Left forelimb (tissue), 1 donor: ENCODE measurements at places on chromosomes 3 and 15.
A peak's percentile ranks its signal among the peaks of the same experiment; 100 is the strongest.

GRCh38 chr3:156602424-156602823, 47.5 kb upstream of the SSR3 start:
- DNase-seq: no peak

- no peak for DNase-seq
Observed at GRCh38 chr15:74319596-74320351, 47.7 kb downstream of the CYP11A1 start.

GRCh38 chr15:42544853-42545629, 3.6 kb downstream of the LRRC57 start:
- DNase-seq: no peak

DNA sequence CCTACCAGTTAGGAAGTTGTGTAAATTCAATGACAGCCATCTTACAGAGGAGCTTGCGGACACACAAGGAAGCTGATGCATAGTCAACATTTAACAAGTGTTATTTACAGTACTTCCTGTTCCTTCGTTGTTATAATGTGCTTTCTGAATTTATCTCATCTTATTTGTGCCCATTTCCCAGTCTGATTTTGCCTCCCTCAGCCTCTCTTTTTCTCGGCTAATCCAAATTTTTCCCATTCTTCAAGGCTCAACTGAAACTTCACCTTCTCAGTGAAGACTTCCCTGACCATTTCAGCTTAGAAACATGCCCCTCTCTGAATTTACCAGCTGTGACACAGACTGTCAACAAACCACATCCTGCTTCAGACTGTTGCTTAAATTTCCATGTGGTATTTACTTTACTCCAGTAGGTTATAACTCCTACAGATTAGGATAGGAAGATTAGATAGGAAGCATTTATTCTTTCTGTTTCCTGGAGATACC, 55.7 kb upstream of the CP start:
- no peak for DNase-seq

DNA sequence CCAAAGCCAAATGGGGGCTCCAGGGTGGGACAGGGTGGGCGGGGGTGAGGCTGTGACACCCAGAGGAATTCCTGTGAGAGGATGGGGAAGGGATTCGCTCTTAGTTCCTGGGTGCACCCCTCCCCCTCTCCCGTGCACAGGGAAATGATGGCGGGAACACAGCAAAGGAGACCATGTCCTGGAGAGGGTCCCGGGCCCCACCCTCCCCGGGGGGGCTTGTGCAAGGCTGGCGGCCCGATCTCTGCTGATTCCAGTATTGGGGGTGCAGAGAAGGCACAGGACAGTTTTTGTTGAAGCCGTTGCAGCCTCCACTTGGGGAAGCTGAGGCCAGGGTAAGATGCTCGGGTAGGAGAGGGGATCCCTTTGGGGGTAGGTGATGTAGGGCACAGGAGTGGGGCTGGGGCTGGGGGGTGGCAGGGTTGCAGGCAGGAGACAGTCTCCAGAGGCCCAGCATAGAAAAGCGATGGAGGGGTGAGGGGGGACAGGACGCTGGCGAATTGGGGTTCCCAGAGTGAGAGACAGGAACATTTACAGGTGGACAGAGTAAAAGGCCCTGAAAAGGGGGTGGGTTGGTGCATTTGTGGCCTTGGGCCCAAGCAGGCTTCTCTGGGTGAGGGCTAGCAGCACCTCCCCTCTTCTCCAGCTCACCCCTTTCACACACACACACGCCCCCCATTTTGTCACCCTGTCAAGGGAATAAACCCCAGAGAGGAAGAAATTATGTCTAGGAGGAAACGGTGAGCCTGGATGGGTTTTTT, 38.5 kb downstream of the HMCES start:
- DNase-seq: no peak

DNA sequence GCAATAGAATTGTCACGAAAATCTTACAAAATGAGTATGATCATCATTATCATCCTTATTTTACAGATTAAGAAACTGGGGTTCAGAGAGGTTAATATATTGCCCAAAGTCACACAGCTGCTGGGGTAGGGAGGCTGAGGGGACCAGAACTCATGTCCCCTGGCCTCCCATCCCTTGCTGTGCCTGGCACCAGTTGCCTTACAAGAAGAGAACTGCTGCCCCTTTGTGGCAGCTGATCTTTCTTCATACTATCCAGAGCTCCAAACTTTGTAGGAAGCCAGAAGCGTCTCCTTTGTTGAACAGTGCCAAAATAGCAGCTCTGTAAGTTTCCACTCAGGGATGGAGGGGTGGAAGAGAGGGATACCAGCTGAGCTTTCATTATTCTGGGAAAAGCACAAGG, 236.8 kb upstream of the TBC1D5 start:
- DNase-seq: no peak

- no peak for DNase-seq
Observed at GRCh38 chr3:64747679-64748078, 59.9 kb upstream of the ADAMTS9 start.

DNA sequence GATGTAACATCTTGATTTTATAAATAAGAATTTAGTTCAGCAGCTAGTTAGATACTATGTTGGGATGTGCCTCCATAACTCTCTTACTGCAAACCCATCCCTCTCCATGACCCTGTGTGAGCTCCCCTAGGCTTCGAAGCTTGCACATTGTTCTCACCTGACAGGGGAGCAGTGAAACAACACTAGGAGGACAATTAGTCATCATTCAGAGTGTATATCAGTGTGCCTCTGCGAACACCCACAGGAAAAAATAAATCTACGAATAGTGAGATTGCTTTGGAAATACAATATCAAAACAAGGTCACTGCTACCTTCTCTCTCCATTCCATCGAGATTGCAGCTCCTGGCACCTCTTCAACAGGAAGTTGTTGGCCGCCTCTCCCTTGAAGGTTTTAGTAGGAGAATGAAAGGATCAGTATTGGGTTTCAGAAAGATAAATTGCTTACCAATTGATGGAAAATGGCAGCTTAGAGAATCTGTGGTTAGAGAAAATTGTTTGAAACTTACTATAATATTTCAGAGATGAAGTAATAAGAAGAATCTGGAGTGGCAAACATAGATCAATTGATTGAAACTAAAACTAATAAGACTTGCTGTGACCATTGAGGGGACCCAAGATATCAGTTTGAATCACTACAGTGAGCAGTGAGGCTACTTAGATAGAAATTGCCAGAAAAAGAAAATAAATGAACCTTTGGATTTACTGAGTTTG, 103.2 kb downstream of the CHL1 start:
- DNase-seq: no peak

DNA sequence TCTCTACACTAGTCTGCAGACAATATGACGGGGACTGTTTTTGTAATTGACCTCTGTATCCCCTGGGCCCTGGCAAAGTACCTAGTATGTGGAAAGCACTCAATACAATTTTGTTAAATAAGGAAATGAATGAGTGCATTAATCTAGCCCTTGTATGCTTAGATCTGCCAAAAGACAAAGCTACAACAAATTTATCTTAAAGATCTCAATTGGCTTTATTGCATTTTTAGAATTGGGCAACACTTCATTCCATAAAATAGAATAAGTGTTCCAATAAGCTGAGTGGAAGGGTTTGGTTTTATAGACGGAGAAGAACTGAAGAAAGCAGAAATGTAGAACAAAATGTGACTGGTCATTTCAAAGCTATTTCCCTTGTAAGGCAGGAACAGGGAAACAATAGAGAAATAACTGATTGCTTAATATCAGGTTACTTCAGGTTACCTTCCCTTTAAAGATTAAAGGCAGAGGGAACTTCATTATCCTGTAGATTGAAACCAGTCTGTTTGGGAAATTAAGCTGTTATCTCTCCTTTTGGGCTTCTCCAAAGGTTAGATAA, 108.3 kb upstream of the MME start:
- no peak for DNase-seq

DNA sequence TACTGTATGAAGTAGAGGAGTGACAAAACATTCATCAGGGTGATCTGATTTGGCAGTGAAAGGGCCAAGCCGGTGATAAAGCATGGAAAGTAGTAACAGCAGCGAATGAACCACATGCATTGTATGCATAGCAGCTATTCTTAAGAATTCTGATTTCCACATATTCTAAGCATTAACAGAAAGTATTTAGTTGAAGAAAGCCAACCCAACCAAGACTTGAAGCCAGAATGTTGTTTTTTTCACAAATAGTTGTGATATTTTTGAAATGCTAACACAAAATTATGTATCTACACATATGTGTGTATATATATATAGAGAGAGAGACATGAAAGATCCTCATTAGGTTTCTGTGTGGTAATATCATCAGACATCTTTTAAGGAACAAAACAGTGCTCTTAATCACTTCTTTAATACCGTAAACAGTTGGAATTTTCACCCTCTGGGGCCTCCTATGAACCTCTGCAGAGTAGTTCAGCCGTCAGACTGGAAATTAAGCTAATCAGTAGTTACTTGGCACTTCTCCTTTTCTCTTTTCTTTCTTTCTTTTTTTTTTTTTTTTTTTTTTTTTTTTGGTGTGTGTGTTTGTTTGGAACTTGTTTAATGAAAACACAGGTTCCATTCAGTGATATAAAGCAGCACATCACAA, 139.6 kb downstream of the CMSS1 start:
- DNase-seq: no peak

DNA sequence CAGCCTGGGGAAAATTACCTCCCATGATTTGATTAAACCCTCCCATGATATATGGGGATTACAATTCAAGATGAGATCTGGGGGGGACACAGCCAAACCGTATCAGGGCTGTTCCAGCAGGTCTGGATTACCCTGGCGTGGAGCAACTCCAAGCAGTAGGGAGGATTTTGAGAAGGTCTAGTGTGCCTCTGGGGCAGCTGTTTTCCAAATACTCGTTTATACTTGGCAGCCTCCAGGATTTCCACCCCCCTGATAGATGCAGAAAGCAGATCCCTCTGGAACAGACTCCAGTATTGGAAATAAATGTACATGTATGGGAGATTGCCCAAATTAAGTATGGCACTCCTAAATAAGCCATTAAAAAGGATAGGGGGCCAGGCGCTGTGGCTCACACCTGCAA, 7.7 kb upstream of the IRAK2 start:
- no peak for DNase-seq

DNA sequence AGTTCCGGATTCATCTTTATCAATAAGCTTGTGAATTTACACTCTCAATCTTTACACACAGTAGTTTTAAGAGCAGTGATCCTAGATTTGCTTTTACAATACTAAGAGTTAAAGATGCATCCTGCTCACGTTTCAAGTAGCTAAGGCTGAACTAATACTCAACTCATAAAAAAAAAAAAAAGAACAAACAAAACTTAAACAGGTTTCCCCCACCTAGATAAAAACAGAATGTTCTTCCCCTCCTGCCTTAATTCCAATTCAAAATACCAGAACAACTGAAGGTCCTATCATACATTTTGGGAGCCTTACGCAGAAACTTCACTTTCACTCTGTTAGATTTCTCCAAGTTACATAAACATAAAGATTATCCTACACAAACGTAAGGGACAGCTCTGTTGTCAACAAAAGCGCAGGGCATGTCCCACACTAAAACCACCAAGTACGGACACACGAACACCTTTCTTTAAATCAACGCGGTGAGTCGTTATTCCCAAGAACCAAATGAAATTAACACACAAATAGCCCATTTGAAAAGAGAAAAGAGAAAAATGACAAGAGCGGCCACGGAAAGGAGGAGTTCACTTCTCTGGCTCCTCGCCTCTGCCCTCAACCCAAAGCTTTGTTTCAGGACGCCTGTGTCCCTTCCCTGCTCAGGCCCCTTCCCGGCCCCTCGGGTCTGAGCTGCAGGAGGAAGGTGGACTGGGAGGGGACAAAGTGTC, 941 bp downstream of the CBLB start:
- no peak for DNase-seq

DNA sequence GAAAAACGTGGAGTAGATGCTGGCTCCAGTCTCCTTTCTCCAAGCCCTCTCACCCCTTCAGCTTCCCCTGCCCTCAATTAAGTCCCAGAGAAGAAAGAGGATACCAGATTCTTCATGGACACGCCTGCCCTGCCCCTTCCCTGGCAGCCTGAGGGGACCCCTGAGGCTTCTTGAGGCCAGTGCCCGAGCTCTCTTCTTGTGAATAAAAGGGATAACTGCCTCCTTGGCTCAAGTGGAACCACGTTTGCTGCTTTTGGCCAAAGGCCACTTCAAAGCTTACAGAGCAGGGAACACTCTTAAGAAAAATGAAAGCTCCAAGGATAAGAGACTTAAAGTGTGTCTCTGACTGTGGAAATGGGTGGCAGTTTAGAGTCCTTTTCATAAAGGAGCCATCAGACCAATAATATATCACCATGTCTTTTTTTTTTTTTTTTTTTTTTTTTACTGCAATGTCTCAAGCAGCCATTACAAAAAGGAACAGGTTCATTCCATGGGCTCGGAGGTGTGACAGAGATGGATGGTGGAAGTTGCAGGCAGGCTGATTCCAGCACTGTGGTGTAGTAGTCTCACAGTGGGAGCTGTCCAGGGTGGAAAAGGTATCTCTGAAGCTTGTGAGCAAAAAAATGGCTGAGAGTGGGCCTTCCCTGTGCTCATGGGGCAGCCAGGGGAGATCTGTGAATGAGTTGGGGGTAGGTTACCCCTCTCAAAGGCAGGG, 108.8 kb downstream of the SEMA5B start:
- peak; percentile 28 for DNase-seq

DNA sequence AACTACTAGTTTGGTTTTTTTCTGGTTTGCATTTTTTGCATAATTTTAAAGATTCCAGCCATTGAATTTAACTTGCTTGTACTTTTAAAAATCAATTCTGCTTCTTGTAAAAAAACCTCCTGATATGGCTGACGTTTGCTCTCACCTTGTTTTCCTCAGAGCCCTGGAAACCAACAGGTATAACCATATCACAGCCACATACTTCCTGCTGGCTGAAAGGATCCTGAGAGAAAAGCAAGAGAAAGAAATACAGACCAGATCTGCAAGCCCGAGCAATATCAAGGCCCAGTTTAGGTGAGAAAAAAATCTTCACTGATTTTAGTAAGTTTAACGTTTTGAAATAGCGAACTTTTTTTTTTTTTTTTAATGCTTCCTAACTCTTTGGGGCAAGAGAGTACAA, 56.8 kb downstream of the SNRK start:
- DNase-seq: no peak

GRCh38 chr15:31375772-31376171, 49.1 kb downstream of the KLF13 start:
- DNase-seq: no peak

DNA sequence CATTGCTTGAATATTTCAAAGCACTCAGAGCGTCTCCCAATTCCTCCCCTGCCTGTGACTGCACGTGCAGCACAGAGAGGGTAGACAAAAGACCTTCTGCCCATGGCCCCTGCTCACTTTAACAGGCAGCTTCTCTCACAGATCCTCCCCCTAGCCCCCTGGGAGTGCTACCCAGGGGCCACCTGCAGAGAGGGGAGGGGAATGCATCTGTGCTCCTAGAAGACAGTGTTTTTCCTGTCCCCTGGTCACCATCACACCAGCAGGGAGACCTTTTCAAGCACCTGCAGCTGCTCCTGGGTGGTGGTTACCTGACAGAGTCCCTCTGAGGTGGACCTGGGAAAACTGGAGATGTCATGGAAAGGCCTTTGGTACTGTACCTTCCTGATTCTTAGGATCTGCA, 56.7 kb upstream of the PRR23C start:
- no peak for DNase-seq

- no peak for DNase-seq
Observed at GRCh38 chr3:149247008-149247710, 25.5 kb upstream of the CP start.
